Central memory CD4-positive, alpha-beta T cell (primary cell): ENCODE measurements at places on chromosomes 7 and 10.

DNA sequence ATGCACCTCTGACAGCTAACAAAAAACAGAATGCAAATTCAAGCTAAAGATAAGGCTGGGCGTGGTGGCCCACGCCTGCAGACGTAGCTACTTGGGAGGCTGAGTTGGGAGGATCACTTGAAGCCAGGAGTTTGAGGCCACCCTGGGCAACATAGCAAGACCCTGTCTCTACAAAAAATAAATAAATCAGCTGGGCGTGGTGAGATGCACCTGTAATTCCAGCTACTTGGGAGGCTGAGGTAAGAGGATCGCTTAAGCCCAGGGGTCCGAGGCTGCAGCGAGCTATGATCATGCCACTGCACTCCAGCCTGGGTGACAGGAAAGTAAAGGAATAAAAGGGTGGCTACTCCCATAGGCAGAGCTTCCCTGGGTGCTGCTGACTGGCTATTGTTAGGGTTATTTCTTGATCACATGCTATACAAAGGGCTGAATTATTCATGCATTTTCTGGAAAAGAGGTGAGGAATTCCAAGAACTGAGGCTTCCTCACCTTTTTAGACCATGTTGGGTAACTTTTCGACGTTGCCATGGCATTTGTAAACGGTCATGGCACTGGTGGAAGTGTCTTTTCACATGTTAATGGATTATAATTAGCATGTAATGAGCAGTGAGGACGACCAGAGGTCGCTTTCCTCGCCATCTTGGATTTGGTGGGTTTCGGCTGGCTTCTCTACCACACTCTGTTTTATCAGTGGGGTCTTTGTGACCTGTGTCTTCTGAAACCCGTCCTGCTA, 6.9 kb upstream of the PSMG3 start:
- DNase-seq, result no peak

GRCh38 chr7:150401424-150401790, 22.3 kb downstream of the ZNF775 start:
- DNase-seq, result no peak

- DNase-seq, result no peak
Measured at GRCh38 chr7:87715545-87715944, 87.3 kb downstream of the RUNDC3B start.

- DNase-seq, result no peak
Measured at GRCh38 chr10:42989481-42989921, 87.4 kb upstream of the RET start.

DNA sequence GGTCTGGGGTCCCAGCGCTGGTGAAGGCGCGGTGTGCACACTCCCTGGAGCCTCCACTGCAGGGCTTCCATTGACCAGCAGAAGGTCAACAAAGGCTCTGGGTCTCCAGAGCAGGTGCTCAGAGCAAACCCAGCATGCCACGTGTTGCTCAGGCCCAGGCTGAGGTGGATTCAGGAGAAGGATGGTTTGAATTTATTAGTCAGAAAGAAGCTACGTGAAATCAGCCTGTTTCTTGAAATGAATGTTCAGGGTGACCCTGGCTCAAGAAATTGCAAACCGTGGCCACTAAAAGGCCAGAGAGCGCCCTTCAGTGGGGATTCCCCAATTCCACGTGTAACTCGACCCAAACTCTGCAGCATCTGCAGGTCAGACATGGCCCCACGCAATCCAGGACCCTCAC, 82.7 kb upstream of the PFKP start:
- no peak for DNase-seq

- DNase-seq, result no peak
Measured at GRCh38 chr7:27947586-27948278, 207.8 kb downstream of the TAX1BP1 start.

DNA sequence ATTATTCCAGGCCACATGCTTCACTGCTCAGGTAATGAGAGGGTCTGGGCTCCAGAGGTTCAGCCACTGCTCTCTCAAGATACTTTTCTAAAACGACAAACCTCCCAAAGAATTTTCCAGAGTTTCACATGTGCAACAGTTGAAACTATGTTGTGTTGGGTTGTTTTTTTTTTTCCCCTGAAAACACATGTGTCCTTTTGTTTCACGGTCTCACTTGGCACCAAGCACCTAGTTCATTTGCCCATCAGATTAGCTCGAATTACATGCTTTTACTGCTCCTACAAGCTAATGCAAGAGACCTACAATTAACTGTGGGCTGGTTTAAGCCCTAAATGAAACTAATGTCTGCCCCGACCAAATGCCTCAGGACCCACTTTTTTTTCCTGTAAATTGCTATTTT, 313.3 kb downstream of the FGFR2 start:
- DNase-seq, result no peak

GRCh38 chr7:74656441-74656836, 1.1 kb upstream of the GTF2I start:
- DNase-seq, result peak; percentile 48
